Activated B cell treated with CpG ODN at 0.5 μM for 24 hours (primary cell): ENCODE measurements at places on chromosomes 1 and 21. TPM values are rescaled to one million over a fixed set of nuclear protein-coding genes. Genes with fewer than 3 reads are reported as not detected.

Gene OPRD1
- not detected in 2 replicates for total RNA-seq

Gene FMN2
- not detected in 2 replicates for total RNA-seq

Gene ZBTB8B
- total RNA-seq = 0.02 TPM in 1 of 2 replicates, not detected in the other

Gene CAMK1G
- not detected in 2 replicates for total RNA-seq

Gene TINAGL1
- not detected in 2 replicates for total RNA-seq

Gene FBLIM1
- total RNA-seq = 0.15 TPM in 1 of 2 replicates, not detected in the other

Gene ABCA4
- total RNA-seq = not detected in 2 replicates

- no peak for DNase-seq
These were observed 363.5 kb downstream of the MRPL39 start for GRCh38 chr21:25243808-25244207.

- no peak for DNase-seq
These were observed 36.2 kb downstream of the BACH1 start for GRCh38 chr21:29334717-29335428.

DNA sequence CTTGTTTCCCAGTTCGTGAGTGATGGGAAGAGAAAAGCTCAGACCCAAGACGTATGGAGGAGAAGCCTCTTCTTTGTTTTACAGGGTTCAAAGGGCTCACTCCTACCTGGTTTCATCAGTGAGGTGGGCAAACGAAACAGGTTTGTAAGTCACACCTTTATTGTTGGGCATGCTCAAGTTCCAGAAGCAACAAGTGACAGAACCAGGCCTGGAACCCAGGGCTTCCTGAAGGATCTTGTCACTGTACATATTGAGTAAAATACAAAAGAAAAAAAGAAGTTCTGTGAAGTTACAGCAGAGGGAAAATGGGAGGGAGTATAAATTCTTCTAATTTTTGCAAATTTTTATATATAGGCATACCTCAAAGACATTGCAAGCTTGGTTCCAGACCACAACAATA lies 320.9 kb upstream of the PROX1 start:
- DNase-seq = no peak

GRCh38 chr1:236913371-236914037 lies 90.7 kb downstream of the MT1HL1 start:
- DNase-seq = no peak

DNA sequence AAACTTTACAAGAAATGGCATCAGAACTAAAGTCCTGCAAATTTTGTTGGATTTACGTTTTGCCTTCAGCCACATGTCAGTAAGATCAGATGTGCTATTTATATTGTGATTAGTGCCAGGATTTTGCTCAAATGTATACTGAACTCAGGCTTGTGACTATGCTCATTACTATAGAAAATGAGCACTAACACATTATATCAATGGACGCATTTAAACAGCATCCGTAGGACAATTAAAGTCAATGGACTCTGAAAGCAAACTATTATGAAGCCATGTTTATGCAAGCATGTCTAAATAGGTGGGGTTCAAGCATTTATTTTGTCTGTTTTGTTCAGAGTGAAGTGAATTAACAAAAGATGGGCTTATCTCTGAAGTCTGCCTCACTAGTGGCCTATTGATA lies 20.6 kb upstream of the DDAH1 start:
- DNase-seq = no peak

GRCh38 chr1:174761335-174761734 lies 238.4 kb upstream of the CACYBP start:
- DNase-seq = no peak

- DNase-seq = no peak
These were observed 40.4 kb downstream of the UBR4 start for GRCh38 chr1:19169642-19170041.

GRCh38 chr21:42530167-42530518 lies 16.5 kb downstream of the SLC37A1 start:
- no peak for DNase-seq

DNA sequence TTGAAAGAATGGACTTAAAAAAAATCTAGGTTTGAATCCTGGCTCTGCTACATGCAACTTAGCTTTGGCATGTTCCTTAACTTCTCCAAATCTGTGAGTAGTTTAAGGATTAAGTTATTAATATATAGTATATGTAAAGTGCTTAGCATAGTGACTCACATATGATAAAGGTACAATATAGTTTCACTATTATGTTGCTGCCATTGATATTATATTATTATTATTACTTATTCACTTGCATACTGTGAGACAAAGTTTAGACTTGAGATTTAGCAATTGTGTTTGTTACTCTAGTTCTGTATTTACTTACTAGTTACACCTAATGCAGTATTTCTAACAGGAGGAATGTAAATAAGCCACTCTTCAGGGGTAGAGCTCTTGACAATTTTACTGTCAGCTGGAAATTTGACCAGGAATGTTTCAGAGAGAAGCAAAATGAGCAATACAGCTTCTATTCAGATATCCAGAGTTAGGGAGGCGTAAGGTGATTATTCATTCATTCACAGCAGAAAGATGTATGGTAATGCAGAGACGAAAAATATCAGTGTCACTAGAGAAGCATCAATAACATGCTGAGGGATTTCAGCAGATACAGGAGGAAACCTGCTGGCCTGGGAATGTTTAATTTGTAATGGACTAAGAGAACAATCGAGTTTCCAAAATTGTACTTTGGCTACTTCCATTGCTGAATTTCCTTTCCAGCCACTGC lies 25.5 kb downstream of the RGS7 start:
- no peak for DNase-seq

- no peak for DNase-seq
These were observed 67.2 kb downstream of the TEX35 start for GRCh38 chr1:178580096-178580495.

- peak; percentile 69 for DNase-seq
These were observed 39.8 kb upstream of the ZC3H12A start for GRCh38 chr1:37434292-37435225.

- no peak for DNase-seq
These were observed 94.0 kb upstream of the NGF start for GRCh38 chr1:115432061-115432460.

DNA sequence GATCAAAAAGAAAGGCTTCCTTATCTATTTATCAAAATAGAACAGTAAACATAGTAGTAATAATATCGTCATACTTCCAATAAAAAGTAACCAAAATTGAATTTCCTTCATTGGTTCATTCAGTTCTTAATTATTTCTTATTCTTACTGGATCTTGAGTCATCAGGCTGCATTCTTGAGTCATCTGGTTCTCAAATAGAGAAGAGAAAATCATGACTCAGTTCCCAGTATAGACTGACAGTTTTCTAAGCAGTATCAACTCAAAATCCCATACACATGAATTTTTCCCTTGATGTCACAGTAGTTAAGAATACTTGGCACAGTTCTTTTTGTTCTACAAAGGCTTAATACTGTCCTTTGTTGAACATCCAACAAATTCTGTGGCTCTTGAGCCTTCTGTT lies 626.9 kb upstream of the ADGRL4 start:
- DNase-seq = no peak

GRCh38 chr1:181202986-181203555 lies 114.6 kb downstream of the IER5 start:
- DNase-seq = no peak

DNA sequence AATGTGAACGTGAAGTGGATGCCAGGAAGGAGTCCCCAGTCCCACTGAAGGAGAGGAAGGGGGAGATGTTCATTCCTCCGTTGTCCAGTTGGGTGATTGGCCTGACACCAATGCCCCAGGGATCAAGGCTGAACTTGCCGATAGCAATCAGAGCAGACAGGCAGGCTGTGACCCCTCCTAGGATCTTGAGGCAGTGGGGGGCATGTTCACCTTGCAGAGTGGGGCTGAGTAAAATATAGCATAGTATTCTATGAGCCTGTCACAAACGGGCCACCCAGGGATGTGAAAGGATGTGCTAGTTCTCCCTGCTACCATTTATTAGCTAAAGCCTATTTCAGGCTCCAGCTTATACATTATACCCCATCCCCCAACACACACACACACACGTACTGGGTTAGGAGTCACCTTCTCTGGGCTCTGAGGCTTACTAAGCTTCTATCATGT lies 80.7 kb upstream of the CD34 start:
- DNase-seq = no peak

DNA sequence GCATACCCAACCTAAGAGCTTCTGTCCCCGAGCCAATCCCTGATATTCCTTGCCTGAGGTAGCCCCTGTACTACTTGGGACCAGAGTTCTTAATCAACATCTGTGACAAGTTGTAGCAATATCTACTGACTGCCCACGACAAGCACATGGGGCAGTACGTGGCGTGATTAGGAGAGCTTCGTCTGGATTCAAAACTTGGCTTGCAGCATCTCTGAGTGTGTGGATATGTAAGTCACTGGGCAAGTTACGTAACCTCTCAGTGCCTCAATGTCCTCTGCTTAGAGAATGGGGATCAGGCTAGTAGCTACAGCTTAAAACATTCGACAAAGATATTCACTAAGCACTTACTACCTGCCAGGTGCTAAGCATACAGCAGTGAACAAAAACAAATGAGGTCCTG lies 5.0 kb downstream of the HSPG2 start:
- DNase-seq = no peak

GRCh38 chr1:237029850-237030535 lies 12.0 kb upstream of the RYR2 start:
- no peak for DNase-seq

GRCh38 chr1:37703061-37703460 lies 10.7 kb downstream of the CDCA8 start:
- no peak for DNase-seq

GRCh38 chr21:34833465-34833864 lies 164.7 kb downstream of the CLIC6 start:
- DNase-seq = no peak

- no peak for DNase-seq
These were observed 79.0 kb downstream of the RAVER2 start for GRCh38 chr1:64823691-64824476.

GRCh38 chr1:10903821-10904220 lies 107.4 kb upstream of the CASZ1 start:
- DNase-seq = no peak
